ENCODE measurements at places on chromosomes 5 and 9.

DNA sequence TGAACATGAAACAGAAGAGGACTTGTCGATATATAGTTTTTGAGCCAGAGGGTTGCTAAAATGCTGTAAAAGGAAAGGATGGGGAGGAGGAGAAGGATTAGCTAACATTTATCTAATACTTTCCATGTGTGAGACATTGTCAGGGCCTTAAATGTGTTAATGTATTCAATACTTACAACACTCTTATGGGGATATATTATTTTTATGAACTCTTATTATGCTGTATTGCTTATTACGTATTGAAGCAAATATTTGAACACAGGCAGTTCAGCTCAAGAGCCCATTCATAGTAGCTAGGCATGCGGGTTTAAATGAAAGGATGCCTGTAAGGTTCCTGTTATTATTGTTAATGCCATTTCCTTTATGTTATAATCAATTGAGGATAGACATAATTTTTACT, 391.5 kb downstream of the CCDC171 start:
- no peak for DNase-seq

- no peak for DNase-seq
These were observed 508.4 kb upstream of the SEMA6A start for GRCh38 chr5:117082977-117083376.

DNA sequence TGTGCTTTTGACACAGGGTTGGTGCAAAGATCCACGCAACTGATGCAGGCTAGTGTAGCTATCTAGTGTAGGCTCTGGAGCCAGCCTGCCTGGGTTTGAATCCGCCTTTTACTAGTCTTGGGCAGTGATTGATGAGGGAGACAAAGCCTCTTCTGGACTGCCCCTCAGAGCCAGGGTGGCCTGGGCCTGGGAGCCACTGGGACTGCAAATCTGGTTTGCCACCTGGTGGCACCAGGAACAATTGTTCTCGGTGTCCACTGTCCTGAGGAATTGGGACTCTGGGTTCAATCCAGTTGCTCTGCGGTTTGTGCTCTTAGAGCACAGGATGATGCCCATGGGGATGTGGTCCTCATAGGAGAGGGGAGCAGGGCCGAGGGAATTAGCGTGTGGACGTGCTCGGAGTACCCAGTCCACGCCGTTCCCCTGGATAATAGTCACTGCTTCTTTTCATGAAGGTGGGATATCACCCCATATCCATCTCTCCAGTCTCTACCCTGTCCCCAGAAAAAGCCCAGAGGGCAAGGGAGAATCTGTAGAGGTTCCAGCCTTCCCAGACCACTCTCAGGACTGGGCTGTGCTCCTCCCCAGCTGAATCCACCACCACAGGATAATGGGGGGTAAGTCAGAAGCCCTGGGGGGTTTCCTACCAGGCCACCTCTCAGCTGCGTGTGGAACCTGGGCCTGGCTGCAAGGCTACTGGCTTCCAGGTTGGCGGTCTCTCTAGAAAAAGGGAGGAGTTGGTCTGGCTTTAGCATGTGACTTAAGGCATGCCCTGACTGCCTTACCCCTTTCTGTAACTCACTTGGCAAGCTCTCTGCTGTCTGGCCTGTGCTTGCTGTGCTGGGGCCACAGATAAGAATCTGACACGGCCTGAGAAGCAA, 1.9 kb downstream of the B4GALT7 start:
- peak; percentile 30 for DNase-seq

DNA sequence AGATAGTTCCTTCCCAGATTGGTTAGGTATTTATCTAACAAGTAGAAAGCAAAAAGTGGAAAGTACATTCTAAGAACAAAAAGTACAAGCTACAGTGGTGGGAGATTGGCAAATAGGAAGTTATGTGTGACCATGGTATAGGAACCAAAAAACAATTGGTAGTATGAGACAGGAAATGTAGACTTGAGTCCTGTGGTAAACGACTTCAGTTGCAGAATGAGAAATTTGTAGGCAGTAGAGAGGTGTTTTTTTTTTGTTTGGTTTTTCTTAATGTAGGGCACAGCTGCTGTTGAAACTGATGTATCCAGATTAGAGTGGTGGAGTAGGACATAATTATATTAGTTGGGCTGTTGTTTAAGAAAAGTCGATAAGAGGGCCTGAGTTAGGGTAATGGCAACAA, 72.0 kb downstream of the CCNH start:
- no peak for DNase-seq

- no peak for DNase-seq
These were observed 7.0 kb downstream of the HNRNPAB start for GRCh38 chr5:178211095-178212048.

GRCh38 chr5:6206501-6206900, 171.8 kb downstream of the MED10 start:
- no peak for DNase-seq

DNA sequence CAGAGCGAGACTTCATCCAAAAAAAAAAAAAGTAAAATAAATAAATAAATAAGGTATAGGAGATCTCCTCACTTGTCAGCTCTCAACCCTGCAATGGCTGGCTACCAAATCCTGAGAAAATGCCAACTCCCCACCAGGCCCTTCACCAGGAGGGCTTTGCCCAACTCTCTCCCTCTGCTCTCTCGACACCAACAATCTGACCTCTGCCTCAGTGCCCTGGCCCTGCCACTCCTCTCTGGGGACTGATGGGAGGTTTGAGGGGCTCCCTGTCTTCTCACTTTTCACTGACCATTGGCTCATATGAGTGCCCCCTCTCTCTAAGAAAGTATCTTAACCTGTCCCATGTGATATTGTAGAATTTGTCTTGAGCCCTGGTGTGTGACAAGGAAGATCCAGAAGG, 52.6 kb upstream of the SH3PXD2B start:
- DNase-seq, result peak; percentile 3

DNA sequence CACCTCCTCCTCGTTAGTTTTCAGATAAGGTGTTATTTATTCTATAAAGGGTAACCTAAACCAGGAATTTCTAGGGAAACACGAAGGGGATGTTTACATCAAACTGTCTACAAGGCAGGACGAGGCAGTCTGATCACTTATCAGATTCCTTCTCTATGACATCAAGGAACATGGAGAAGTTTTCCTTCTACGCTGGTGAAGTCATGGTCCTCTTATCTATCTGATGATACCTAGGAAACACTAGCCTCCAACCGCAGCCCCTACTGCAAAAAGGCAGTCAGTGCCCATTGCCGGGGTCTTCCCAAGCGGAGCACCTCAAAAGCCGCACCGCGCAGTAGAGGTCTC, 1.5 kb downstream of the MPDZ start:
- no peak for DNase-seq

- DNase-seq, result no peak
These were observed 129.6 kb downstream of the IZUMO3 start for GRCh38 chr9:24416136-24416535.

- DNase-seq, result no peak
These were observed 225.6 kb upstream of the VLDLR start for GRCh38 chr9:2395814-2396612.

GRCh38 chr5:139795074-139796001, at the start of gene PSD2:
Gene PSD2, plus strand, starts transcription at chr5:139795808. Its CDS starts 13,633 bp downstream, at chr5:139809441.
- DNase-seq, result peak; percentile 58

DNA sequence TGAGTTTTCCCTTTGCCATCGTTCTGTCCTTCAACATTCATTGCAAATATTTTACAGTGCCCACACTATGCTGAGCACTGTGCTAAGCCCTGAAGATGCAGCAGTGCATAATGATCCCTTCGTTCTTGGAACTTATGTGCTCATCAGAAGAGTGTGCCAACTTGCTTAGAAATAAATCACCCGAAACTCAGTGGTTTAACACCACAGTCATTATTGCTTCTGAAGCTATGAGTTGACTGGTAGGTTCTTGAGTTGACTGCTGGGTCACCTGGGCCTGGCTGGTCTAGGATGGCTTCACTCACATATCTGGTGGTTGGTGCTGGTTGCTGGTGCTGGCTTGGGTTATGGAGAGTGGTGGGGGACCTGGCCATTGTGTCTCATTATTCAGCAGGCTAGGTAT, 20.9 kb downstream of the PCSK5 start:
- DNase-seq, result no peak

GRCh38 chr5:110386782-110387181, 339.7 kb downstream of the TMEM232 start:
- DNase-seq, result peak; percentile 26

DNA sequence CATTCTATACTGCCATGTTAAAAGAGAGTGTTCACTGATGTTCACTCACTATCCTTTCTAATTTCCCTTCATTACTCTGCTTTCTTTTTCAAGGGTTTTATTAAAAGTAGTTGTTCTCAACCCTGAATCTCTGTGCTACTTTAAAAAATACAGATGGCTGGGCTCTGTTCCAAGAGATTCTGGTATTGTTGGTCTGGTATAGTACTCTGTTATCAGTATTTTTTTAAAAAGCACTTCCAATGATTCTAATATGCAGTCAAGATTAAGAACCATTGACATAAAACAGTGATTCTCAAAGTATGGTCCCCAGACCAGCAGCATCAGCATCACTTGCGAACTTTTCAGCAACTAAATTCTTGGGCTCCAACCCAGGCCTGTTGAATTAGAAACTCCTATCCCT, 77.0 kb upstream of the STARD4 start:
- DNase-seq, result no peak

DNA sequence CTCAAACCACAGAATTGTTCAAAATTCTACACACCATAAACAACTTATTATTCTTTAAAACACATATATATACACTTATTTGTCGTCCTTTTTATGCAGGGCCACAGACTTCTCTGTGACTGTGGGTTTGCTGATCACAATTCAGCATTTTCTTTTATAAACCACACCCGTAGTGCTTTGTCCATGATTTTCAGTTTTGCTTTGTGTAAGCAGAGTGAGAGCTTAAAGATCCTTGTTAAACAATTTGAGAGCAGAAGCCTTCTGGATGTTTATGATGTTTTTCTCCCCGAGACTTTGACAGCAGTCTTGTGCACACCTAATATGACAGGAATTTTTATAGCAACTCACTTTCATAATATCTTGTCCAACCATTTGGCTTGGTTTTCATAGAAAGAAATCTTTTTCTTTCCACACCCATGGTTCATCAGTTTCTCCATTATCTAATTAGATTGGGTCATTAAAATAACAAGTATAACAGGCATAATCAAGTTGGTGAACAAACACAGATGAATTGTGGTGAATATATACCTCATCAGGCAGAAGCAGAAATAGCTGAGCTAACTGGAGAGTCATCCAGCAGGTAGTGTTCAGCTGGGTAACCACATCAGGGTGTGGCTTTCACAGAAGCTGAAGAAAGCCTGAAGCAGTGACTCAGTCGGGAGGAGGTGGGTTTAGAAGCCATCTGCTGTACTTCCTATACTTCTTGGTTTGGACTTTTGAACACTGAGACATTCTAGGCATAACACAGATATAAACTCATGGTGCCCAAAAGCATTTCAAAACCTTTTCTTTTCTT, 232.8 kb downstream of the DOCK8 start:
- no peak for DNase-seq

DNA sequence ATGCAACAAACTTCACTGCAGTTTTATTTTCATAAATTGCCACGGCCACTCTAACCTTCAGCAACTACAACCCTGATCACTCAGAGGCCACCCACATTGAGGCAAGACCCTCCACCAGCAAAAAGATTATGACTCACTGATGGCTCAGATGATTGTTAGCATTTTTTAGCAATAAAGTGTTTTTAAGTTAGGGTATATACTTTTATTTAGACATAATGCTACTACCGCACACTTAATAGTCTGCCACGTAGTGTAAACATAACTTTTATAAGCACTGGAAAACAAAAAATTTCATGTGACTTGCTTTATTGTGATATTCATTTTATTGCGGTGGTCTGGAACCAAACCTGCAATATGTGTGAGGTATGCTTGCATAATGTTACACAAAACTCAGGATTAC, 257.9 kb downstream of the ZSWIM6 start:
- no peak for DNase-seq

GRCh38 chr5:142769793-142770649, at the start of gene ARHGAP26:
Gene ARHGAP26, plus strand, starts transcription at chr5:142770377. Its CDS starts 385 bp downstream, at chr5:142770762.
- DNase-seq, result peak; percentile 97

Measured in WERI-Rb-1 (cell line).